ENCODE measurements at places on chromosomes 6 and 20.
A peak's percentile ranks its signal among the peaks of the same experiment; 100 is the strongest.

GRCh38 chr6:133893946-133894345 is 5.0 kb downstream of the TCF21 start:
- no peak for DNase-seq

- DNase-seq, result no peak
Observed at GRCh38 chr6:88477413-88477812, 311.3 kb upstream of the CNR1 start.

GRCh38 chr6:53128842-53129241 is 19.8 kb downstream of the GCM1 start:
- DNase-seq, result no peak

GRCh38 chr6:131040866-131041265 is 22.2 kb downstream of the EPB41L2 start:
- no peak for DNase-seq

GRCh38 chr20:51354191-51354768 is 188.2 kb downstream of the NFATC2 start:
- DNase-seq, result no peak

GRCh38 chr6:37017606-37018197 is 12.2 kb downstream of the FGD2 start:
- no peak for DNase-seq

- DNase-seq, result no peak
Observed at GRCh38 chr6:24448828-24449525, 40.4 kb downstream of the GPLD1 start.

GRCh38 chr6:144878577-144878976 is 593.4 kb downstream of the UTRN start:
- DNase-seq, result no peak

GRCh38 chr6:41689171-41690008 is 46.0 kb downstream of the TFEB start:
- no peak for DNase-seq

DNA sequence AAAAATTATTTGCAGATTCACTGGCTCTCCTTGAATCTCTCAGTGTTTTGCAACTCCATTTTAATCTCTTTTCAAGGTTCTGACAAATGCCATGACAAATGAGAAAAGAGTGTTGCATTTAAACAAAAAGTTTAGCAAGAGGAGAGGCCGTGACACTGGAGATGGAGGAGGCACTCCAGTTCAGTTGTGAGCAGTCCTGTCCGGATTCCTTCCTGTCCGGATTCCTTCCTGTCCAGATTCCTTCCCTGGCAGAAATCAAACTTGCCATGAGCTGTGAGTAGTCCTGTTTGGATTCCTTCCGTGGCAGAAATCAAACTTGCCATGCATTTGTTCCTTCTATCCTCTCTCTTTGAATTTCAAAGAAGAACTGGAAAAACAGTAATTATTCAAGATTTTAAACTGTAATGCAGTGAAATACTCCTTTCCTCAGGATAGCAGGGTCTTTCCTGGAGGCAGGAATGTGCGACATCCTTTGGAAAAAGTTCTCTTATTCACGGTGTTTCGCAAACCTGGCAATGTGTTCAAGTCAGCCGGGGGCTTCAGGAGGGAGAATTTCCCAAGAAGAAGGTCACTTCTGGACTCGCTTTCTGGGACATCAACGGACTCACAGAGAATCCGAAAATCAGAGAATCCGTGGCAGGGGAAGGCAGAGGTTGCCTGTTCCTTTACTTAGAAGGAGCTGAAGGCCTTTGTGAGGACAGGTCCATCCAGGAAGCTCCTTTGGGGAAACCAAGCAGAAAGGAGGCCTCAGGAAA is 48.7 kb upstream of the DACT2 start:
- no peak for DNase-seq

GRCh38 chr20:32079655-32080109 is 27.6 kb downstream of the HCK start:
- no peak for DNase-seq

DNA sequence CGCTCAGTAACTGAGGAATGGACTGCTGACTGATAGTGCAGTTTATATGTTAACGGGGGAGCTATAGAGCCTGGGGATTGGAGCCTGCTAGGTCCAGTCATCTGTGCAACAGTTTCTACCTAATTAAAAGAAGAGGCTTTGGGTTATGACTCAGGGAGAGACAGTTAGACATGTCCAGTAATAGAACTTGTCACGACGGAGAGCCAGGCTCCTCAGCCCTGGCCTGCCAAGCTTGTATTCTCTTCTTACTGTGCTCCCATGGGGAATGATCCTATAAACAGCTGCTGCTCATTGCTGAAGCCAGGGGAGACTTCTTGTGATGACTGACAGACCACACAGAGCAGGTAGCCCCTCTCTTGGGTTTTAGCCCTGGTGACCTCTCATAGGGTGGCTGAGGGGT is 69.3 kb downstream of the SYNJ2 start:
- no peak for DNase-seq

GRCh38 chr6:116387374-116387773 is 16.6 kb downstream of the DSE start:
- DNase-seq, result no peak

GRCh38 chr20:14566505-14566904 is 229.1 kb upstream of the FLRT3 start:
- no peak for DNase-seq

GRCh38 chr20:40257763-40258162 is 431.3 kb downstream of the MAFB start:
- DNase-seq, result no peak

DNA sequence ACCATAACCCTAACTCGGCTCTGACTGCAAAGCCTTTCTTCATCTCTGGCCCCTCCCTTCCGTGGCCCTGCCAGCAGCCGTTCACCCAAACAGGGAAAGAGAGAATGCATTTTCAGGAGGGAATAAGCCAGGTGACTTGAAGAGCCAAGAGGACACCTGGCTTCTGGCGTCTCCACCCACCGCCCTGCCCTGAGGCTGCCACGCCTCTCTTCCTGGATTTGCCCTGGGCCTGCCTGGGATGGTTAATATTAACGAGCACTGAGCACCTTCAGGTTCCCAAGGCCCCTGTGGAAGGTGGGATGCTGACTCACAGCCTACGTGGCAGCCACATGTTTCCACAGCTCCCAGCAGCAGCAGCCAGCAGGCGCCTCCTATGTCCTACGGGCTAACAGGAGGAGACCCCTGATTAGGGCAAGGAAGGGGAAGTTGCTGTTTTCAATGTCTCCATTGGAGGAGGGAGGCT is 138.0 kb upstream of the RREB1 start:
- no peak for DNase-seq

DNA sequence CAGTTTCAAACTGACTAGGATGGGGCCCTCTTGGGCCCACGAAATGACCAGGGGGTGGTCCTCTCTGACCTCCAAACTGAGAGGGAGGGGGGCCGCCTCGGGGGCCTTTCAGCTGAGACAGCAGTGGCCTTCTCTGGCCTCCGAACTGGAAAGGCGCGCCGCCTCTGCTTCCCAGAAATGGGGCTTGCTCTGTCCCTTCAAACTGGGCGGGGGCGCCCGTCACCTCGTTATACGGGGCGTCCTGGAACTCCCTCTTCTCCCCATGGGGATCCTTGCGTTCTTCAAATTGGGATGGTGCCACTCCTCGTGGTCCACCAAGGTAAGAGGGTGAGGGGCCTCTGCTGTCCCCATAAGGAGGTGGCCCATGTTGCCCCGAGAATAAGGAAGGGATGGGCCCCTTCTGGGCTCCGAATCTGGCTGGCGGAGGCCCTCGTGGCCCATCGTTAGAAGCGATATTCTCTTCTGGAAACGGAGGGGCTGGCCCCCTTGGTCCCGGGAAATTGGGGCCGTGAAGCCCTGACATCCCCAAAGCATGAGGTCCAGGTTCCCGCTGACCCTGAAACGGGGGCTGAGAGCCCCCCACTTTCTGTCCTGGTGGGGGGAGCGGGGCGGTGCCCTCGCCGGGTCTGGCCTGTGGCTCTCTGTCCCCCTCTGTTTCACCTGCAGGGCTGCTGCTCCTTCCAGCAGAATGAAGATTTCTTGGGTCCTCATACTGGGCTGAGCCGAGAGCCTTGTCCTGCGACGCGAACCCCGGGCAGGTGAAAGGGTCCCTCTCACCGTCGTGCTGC is 18.7 kb upstream of the TCFL5 start:
- no peak for DNase-seq

GRCh38 chr6:69900869-69901268 is 34.5 kb downstream of the COL19A1 start:
- no peak for DNase-seq

- DNase-seq, result no peak
Observed at GRCh38 chr6:142627474-142627873, 317.5 kb downstream of the HIVEP2 start.

GRCh38 chr6:16494793-16495192 is 256.4 kb downstream of the GMPR start:
- no peak for DNase-seq

GRCh38 chr6:123062670-123063069 is 66.6 kb downstream of the CLVS2 start:
- DNase-seq, result no peak

DNA sequence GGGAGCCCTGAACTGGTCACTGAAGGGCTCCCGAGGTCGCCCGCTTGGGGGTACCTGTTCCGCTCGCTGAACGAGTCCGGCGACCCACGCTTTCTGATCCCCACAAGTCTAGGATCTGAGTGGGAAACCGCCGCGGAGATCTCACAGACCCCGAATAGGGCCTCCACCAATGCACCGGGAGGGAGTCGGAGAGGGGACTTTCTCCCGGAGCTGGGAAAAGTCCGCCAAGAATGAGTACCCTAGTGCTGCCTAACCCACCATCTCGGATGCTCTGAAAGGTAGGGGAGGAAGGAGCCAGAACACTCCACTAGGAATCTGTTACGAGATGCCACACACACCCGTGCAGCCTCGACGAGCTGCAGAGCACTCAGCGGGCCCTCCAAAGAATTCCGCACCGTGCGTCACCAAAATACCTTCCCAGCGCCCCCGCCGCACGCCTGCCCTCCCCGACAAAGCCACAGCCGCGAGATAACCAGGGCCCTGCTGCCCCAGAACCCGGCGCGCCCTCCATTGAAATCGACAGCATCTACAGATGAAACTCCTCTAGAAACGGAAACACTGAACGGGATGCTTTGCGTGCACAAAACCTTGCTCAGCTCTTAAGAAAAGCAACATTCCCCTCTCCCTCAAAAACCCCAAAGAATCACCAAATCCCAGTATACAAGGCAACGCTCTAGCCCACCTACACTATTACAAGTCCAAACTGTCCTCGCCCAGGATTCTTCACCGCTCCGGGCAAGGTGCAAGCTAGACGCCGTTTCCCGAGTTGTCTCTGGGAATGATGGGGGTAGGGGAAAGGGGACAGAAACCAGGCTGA is 686 bp downstream of the COL12A1 start:
- peak; percentile 59 for DNase-seq

- DNase-seq, result no peak
Observed at GRCh38 chr20:4327956-4328355, 312.6 kb upstream of the RNF24 start.

DNA sequence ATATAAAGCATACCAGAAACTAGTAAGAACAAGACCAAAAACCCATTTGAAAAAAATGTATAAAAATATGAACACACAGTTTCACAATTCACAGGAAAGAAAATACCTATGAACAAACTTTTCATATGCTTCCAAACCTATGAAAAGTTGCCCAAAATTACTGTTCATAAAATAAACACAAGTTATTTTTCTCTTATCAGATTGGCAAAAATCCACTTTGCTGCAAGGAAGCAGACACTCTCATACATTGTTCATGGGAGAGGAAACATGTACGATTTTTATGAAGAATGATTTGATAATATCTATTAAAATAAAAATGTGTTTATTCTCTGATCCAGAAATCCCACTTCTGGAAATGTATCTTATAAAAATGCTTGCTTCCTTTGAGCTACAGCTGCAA is 40.0 kb upstream of the OCSTAMP start:
- DNase-seq, result no peak

DNA sequence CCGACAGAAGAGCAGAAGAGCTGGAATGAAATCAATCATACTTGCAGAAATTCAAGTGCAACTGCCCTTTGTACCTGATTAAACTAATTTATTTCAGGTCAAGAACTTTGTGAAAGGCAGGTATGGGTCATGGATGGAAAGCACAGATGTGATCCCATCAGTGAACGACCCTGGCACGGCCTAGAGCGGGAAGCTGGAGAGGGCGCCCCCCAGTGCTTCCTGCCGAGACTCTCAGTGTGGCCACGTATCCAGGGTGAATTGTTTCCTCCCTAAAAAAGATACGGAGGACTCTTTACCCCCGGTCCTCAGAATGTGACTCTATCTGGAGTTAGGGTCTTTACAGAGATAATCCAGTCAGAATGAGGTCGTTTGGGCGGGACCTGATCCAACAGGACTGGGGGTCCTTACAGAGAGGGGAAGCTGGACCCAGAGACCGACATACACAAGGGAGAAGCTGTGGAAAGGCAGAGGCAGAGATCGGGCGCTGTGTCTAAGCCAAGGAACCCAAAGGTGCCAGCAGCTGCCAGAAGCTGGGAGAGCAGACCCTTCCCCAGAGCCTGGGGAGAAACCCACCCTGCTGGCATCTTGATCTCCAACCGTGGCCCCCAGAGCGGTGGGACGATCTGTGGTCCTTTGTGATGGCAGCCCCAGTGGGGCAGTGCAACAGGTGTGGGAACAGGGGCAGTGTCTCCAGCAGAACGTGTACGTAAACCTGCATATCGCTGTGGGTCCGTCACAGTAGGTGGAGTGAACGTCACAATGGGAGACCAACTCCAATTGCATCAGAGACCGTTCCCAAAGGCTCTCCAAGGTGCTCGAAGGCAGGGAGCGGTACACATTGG is 91.9 kb downstream of the TAF4 start:
- DNase-seq, result no peak

GRCh38 chr20:58630063-58630462 is 21.0 kb upstream of the STX16 start:
- DNase-seq, result no peak

DNA sequence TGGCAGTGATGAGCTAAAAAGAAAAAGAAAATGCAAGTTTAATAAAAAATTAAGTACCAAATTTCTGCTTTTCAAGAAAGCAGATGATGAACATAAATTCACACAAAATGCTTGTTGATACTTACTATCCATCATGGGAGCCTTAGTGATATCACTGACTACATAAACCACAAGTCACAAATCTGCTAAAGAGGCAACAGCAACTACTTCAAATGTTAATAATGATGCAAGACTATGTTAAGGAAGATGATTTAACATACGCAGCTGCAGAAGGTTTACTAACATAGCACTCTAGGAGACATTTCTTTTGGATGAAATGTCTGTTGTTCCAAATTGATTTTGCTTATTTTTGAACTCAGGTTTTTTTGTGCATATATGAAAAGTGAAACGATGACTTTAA is 18.6 kb downstream of the FYN start:
- no peak for DNase-seq

DNA sequence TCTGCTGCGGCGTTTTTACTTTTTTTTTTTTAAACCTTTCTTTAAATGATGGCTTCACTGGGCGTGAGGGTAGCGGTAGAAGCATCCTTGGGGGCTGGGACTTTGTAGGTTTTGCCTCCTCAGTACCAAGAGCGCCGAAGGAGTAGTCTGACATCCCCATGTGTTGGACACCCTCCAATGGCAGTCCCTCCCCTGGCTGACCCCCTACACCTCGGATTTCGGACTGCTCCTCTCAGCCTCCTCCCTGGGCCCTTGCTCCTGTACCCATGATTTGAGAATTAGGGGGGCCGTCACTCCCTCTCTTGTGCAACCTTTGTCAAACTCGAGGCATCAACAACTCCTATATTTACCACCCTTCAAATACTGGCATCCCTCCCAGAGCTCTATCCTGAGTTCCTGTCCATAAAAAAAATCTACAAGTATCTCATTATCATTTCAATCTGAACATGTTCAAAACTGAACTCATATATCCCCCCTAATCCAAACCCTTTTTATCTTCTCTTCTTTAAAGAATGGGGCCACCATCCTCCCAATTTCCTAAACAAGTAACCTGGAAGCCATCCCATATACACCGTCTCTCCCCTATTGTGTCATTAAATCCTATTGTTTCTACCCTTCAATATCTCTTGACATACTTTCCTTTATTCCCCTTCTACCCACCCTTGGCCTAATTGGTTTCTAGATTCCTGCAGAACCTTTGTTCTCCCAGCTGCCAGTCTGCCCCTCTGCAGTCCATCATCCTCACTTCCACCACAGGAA is 1.2 kb upstream of the ARFGEF3 start:
- DNase-seq, result no peak
